ENCODE measurements at places on chromosomes 5 and 9.
A peak's percentile ranks its signal among the peaks of the same experiment; 100 is the strongest.

DNA sequence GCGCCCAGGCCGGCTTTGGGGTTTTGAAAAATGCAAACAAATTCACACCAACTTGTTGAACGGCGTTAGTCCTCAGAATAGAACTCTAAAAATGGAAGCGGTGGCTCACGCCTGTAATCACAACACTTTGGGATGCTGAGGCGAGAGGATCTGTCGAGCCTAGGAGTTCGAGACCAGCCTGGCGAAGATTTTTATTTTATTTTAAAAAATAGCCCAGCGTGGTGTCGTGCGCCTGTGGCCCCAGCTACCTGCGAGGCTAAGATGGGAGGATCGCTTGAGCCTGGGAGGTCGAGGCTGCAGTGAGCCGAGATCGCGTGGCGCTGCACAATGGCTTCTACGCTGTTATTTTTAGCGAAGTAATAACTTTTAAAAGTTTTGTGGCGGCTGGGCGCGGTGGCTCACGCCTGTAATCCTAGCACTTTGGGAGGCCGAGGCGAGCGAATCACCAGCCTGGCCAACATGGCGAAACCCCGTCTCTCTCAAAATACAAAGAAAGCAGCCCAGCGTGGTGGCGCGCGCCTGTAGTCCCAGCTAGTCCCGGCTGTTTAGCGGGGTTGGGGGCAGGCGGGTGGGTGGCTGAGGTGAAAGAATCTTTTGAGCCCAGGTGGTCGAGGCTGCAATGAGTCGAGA lies 694 bp upstream of the PLIN2 start:
- DNase-seq = peak; percentile 70

DNA sequence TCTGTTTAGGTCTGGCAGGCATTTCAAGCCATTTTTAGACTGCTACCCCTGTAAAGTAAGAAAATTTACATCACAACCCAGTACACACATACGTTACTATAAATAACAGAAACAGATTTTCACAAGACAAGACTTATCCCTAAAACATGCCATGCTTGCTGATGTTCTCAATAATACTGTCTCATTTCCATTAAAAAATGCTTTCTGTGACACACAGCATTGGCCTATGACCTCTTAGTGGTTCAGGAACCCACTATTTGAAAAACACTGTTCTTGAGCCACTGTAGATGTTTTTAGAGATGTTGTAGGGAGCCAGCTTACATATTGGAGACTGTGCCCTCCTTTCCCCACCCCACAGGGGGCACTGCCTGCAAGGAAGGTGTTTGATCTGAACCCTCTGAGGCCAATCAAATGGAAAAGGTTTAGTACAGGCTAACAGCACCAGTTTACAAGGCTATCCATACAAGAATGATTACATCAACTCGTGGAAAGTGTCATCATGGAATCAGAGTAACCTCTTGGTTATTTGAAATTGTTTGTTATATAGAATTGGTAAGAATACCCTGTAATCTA lies 30.8 kb downstream of the ZSWIM6 start:
- DNase-seq = no peak

- no peak for DNase-seq
Observed at GRCh38 chr5:67255881-67256280, 59.3 kb upstream of the CD180 start.

- DNase-seq = no peak
Observed at GRCh38 chr9:121950441-121950840, 142.7 kb downstream of the TTLL11 start.

DNA sequence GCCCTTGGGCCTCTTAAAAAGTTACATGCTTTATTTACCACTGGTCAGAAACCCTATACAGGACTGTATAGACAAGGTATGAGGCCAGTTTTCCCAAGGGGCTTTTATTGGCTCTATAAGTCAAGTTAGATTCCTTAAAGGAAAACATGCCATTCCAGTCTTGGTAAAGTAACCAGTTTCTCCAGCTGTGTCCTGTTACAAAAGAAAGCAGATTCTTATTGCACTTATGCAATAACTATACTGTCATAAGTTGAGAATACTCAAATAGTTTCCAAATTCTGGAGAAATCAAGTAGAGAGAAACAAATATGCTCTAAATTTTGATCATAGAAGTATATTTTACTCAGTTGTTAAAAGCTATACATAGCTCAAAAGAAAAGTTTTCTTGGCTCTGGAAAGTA lies 47.2 kb downstream of the PTGS1 start:
- DNase-seq = no peak

- no peak for DNase-seq
Observed at GRCh38 chr5:9194509-9194908, 351.4 kb downstream of the SEMA5A start.

DNA sequence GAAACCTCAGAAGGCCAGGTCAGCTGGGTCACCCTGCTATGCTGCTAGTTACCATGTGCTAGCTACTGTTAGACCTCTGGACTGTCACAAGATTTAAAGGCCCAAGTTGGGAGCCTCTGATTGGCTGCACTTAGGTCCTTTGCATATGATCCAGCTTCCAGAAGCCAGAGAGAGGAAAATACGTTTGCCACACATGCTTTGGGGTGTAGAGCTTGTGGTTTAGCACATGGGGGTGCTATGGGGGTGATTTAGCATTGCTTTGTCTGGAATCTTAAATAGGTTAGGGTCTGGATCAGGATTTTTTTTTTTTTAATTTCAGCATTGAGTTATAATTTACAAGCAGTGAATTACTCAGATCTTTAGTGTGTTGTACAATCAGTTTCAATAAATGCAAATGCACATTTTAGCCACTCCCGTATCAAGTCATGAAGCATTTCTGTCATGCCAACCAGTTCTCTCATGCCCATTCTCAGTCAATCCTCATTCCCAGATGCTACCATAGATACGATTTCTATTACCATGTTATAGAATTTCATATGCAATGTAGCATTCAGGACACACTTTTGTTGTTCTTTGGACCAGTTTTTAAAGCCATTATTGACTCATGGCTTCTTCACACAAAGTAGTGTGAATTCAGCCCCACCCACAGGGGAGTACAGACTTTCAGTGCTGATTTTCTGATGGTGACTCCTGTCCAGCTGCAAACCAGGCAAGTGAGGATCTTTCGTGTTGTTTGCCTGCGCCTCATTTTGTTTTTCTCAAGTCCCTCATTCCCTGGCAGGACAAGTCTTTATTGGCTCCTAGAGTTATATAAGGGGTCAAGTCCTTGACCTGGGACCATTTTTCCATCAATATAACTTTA lies 250.4 kb downstream of the LRRC70 start:
- no peak for DNase-seq

DNA sequence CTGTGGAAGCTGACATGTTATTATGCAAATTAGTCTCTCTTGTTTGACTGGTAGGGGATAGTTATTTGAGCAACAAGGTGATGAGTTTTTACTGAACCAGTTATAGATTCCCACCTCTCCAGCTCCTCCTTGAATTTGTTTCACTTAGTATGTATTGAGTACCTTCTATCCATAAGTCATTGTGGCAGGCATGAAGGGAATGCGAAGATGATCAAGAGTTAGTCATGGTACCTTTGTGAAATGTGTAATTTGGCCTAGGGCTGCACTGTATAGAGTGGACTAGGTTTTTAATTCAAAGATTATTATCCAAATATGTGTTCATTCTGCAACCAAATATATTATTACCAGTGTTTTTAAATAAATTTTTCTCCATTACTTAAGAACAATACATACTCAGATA lies 110.1 kb downstream of the HACD4 start:
- no peak for DNase-seq

DNA sequence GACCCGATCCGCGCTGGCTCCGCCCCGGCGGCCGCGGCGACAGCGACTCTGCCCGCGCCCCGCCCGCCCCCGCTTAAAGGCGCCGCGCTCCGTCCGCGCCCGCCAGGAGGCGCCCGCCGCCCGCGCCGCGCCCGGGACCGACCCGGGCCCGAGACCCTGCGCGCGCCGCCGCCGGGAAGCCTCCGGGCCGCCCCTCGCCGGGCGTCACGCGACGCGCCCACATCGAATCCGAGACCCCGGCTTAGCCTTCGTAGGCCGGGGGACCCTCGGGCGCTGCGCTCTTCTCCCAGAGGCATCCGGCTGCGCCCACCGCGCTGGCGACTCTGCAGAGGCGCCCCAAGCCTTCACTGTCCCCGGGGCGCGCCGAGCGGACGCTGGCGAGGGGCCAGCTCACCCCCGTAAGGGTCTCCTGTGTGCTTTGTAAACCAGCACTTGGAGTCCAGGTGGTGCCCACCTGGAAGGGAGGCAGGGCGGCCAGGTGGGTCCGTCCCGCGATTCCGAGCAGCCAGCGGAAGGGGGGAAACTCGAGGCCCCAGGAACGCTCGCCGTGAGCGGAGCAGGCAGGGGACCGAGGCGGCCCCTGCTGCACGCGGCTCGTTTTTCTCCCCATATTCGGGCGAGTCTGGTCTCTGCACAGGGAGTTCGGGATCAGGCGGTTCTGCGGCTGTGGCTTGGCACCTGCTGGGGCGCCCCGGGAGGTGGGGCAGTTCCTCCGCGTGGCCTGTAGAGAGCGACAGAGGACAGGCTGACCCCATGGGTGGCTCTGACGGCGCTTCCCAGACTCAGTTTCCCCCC lies 423 bp upstream of the ABCA2 start:
- peak; percentile 90 for DNase-seq

All from left ventricle myocardium superior (tissue), 1 donor.